Activated T-helper 1 cell treated with Interleukin-2 at 50 U/mL for 16 hours (primary cell): ENCODE measurements at places on chromosomes 7 and 10.

DNA sequence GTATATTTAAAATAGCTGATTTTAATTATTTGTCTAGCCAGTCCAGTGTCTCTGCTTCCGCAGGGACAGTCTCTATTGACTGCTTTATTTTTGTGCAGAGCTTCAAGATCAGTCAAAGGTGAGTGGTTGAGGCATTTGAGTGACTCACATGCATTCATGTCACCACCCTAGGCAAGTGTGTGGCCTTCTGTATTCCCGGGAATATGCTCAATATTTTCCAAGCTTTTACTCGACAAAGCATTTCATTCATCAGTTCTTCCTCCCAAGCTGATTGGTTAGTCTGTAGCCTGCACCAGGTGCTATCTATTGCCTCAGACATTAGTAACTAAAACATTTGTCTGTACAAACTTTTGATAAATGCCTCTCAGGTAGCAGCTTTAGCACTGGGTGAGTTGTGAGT, 471.5 kb upstream of the NRG3 start:
- DNase-seq = no peak

- DNase-seq = no peak
Measured at GRCh38 chr7:134789967-134790685, 10.7 kb downstream of the CALD1 start.

- DNase-seq = no peak
Measured at GRCh38 chr7:18653381-18654155, 158.0 kb downstream of the HDAC9 start.

DNA sequence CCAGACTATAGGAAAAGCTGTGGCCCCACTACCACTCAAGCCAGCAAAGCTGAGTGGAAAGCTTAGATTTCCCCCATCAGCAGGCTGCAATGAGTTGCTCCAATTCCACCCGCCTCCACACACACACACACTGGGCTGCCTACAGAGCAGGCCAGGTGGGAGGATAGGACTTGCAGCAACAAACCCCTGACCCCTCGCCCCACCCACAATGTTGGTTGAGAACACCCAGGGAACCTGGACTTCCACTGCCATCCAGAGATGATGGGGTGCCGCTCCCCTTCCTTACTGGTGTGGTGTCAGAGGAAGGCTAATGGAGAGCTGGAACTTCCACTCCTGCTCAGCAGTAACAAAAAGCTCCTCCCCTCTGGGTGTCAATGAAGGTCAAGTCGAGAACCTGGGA, 16.8 kb upstream of the PLEKHA1 start:
- DNase-seq = no peak

DNA sequence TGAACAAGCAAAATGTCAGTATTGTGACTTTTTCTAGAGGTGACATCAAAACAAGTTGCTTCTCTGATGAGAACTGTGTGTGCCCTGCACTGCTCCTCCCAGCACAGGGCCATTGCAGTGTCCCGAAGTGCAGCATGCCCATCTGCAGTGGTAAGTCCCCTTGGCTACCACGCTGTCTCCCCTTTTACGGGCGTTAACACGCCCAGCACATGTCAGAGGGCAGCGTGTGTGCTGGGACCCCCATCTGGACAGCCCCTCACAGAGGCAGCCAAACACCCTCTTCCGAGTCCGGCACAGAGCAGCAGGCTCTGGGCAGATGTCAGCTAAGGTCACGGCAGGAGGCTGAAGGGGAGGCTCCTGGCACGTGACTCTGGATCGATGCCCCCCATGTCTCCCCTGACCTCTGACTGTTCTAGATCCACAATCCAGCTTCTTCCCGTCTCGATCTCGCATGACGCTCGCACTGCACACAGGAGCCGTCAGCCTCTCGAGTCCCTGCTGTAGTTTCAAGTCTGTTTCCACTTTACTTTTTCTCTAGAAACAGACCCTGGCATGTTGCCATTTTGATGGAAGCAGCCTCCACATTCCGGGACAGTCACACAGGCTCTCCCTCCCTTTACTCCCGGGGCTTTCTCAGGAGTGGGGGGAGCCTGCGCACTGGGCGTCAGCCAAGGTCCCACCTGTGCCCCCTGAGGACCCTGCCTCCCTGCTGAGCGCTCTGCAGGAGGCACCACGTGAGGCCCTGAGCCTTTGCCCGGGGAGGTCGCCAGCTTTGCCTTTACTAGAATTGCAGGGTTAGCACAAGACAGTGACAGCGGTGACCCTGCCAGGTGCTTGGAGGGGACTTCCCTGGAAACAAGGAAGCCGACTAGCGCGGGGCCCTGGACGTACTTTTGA, 133.8 kb downstream of the TCERG1L start:
- no peak for DNase-seq

DNA sequence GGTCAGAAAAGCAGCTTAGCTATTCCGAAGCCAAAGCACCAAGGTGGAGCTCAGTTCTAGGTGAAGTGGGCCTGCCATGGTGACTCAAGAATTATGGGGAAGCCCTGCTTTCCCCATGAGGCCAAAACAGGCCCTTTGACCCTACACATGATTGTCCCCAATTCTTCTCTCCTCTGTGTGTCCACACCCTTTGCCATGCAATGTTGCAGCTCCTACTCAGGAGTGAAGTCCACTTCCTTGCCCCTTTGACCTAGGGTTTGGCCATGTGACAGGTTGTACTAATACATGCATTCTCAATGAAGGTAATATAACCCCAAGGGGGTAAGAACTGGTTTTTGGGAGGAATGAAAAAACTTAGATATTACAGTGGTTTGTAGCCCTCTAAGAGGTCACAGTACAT, 67.6 kb upstream of the MKRN1 start:
- no peak for DNase-seq

GRCh38 chr10:10520491-10521385, 496.9 kb upstream of the CELF2 start:
- DNase-seq = no peak

DNA sequence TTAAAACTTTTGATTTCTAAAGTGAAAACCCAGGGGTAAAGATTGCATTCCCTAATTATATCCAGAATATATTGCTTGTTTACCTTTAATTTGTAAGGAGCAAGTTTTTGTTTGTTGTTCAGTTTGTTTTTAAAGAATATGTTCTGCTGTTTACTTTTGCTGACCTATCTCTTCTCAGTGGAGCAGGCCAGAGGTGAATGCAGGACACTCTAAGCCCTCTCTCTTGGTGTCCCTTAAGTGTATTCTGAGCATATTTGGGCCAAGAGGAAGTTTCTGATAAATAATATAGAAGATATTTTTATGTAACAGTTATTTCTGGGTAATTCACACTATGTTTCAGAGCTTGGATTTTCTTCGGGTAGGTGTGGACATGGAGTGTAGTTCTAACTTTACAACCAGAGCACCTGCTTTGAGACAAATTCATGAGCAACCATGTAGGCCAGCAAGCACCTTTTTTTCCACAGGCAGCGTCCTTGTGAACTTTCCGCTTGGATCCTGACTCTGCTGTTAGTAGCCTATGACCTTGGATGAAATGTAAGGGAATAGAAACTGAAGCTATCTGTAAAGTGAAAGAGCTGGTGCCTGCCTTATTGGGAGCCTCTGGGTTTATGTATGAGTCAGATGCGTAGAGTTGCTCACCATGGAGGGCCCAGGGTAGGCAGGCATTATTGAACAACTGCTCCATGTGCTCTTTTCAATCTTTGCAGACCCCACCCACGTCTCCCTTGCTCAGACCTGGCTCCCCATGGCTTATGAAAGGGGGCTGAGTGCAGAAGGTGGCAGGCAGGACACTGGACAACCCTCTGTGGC, 16.1 kb downstream of the OGDH start:
- DNase-seq = no peak

DNA sequence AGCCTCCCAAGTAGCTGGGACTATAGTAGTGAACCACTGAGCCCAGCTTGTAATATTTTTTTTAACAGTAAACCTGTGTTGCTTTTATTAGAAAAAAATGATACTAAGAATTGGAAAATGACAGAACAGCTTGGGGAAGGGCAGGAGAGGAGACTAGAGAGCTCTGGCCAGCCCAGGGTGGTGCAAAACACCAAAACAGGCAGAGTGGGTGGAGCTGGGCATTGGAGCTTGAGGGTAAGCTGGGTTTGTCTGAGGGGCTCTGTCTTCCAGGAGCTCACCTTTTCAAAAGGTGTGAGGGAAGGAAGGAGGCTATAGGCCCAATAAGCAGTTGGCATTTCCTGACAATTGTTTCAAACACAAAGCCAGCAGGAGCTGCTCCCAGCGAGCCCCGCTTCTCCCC, 75.2 kb upstream of the DUSP5 start:
- DNase-seq = no peak

- DNase-seq = no peak
Measured at GRCh38 chr7:88480896-88481295, 174.2 kb upstream of the STEAP4 start.

GRCh38 chr10:71084818-71085126, 127.6 kb upstream of the UNC5B start:
- no peak for DNase-seq

GRCh38 chr10:120251821-120252442, 205.1 kb upstream of the PLPP4 start:
- DNase-seq = no peak

GRCh38 chr7:91847876-91848588, 32.5 kb downstream of the MTERF1 start:
- DNase-seq = no peak

DNA sequence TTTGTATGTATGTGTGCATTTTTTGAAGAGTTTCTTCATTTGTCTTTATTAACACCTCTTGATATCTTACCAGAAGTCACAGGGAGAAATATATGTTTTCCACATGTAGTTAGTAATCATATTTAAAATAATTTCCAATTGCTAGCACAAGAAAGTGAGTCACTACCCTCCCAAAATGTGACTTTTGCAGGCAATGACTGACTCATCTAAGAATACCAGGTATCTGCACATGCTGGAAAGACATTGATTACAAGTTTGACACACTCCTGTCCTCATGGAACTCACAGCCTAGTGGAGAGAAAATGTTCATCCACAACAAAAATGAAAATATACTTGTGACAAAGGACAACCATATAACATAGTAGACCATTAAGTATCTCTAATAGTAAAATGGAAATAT, 82.9 kb downstream of the SEMA3D start:
- DNase-seq = no peak

DNA sequence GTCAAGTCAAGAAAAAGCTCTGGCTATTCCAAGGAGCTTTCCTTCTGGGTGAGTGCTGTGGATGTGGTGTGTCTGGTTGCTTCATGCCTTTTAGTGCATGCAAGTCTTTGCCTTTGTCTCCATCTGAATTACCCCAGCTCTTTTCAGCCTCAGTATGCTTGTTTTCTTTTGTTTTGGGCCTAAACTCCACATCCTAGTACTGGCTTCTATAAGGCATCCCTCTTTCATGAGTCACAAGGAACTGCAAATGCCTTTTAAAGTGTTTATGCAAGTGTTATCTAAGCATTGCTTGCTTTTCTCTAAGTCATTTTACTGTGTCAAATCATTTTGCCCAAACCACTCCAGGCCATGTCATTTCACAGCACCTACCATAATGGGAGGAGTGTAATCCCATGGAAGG, 132.1 kb downstream of the PLCE1 start:
- no peak for DNase-seq

DNA sequence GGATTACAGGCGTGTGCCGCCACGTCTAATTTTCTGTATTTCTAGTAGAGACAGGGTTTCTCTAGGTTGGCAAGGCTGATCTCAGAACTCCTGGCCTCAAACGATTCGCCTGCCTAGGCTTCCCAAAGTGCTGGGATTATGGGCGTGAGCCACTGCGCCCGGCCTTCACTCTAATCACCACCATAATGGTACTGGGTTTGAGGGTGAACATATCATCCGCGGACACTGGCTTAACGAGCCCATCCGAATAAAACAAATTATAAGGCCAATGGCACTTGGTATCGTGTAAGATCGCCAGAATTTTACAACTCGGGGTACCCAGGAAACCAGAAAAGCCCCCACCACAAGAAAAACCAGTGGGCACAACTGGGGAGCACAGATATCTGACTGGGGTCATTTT, 580 bp downstream of the FAM200A start:
- no peak for DNase-seq

DNA sequence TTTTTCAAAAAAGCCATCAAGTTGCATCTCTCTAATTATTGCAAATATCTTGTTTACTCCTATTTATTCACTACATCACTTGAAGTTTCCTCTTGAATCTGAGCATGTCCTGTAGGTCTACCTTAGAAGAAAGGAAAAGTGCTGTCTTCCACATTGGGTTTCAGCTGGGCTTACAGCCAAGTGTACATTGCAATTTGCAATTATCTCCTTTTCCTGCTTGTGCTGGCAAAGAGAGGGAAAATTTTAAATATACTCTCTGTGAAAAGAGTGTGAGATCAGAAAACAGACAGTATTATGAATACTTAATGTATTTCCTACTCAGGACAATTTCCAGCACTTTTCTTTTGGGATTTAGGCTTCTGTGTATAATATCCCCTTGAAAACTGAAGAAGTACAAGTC, 839.7 kb downstream of the CNTNAP2 start:
- no peak for DNase-seq

GRCh38 chr10:124977648-124978375, 35.9 kb downstream of the ZRANB1 start:
- DNase-seq = no peak

- DNase-seq = no peak
Measured at GRCh38 chr10:69963835-69964710, 88.6 kb upstream of the MACROH2A2 start.

GRCh38 chr7:118389629-118390028, 165.1 kb downstream of the ANKRD7 start:
- no peak for DNase-seq

GRCh38 chr7:85471740-85472139, 284.9 kb upstream of the SEMA3D start:
- DNase-seq = no peak

DNA sequence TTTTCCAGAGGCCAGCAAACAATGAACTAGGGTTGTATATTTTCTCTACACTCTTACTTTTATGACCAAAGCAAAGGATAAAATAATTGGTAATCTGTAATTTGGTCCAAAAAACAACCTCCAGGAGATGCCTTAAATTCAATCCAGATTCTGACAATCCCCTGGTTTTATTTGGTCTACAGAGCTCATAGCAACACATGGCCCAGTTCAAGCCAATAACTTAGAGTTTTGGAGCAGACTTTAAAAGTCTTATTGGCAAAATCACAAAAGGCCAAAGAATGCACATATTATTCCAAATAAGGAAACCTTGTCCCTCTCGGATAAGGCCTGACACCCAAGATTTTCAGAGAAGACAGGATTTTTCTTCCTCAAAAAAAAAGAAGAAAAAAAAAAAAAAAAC, 51.9 kb downstream of the SORBS1 start:
- no peak for DNase-seq

GRCh38 chr10:98878921-98879320, 356.7 kb downstream of the HPSE2 start:
- no peak for DNase-seq

GRCh38 chr7:85669225-85669624, 482.4 kb upstream of the SEMA3D start:
- no peak for DNase-seq

GRCh38 chr10:71812016-71812912, 38.8 kb downstream of the PSAP start:
- DNase-seq = peak; percentile 69

GRCh38 chr7:28315565-28316410, 96.5 kb upstream of the CREB5 start:
- DNase-seq = no peak

DNA sequence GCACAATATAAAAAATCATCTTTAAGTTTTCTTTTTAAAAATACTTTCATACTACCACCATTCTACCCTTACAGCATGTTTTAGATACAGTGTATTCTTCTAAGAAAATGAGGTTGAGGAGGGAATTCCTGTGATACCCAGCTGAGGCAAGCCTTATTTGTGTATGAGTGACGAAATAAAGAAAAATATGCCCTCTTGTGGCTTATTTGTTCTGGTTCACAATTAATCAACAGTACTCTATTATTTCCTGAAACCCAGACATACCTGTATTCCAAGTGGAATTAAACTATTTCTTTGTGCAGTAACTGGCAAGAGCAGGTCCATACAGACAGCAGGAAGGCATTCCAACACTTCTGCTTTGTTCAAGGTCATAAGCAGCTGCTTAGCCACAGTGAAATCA, 4.5 kb upstream of the SEMA3D start:
- DNase-seq = no peak
